ENCODE measurements at places on chromosomes 11 and 22. TPM values are rescaled to one million over a fixed set of nuclear protein-coding genes. Genes with fewer than 3 reads are reported as not detected.

The PGA5 gene
- total RNA-seq: not detected

The TYR gene
- not detected for total RNA-seq

The RBFOX2 gene
- 269 TPM for total RNA-seq

The CELSR1 gene
- 18.1 TPM for total RNA-seq

The E2F8 gene
- total RNA-seq: 7.3 TPM

The MS4A15 gene
- total RNA-seq: not detected

GRCh38 chr11:114057605-114058004 is 1.9 kb upstream of the ZBTB16 start:
- no peak for DNase-seq

DNA sequence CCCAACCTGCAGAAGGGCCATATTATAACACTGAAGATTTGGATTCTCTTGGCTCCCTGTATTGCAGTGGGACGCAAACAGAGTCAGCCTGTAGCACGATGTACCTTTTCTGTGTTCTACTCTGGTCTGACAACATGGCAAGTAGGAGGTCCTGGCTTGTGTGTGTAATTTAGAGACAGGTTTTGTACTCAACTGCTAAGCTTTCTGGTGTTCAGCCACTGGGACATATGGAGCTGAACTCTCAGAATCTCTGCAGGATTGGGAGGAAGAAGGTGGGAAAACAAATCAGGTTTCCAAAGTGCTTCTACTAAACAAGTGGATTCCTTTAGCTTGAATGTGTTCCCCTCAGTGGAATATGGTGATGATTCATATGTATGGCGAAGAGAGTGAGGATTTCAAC is 192.5 kb upstream of the MTMR2 start:
- DNase-seq: no peak

- peak; percentile 28 for DNase-seq
Measured at GRCh38 chr11:129894278-129895125, 876 bp downstream of the NFRKB start.

DNA sequence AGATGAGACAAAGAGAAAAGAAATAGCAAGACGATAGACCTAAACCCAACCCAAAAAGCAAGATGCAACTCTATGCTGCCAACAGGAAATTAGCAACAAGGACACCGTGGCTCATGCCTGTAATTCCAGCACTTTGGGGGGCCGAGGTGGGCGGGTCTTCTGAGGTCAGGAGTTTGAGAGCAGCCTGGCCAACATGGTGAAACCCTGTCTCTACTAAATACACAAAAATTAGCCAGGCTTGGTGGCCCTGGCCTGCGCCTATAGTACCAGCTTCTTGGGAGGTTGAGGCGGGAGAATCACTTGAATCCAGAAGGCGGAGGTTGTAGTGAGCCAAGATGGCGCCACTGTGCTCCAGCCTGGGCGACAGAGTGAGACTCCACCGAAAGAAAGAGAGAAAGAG is 24.3 kb upstream of the IL10RA start:
- DNase-seq: no peak

All from tongue (tissue), 3 donors.